ENCODE measurements at places on chromosomes 7 and 10.

DNA sequence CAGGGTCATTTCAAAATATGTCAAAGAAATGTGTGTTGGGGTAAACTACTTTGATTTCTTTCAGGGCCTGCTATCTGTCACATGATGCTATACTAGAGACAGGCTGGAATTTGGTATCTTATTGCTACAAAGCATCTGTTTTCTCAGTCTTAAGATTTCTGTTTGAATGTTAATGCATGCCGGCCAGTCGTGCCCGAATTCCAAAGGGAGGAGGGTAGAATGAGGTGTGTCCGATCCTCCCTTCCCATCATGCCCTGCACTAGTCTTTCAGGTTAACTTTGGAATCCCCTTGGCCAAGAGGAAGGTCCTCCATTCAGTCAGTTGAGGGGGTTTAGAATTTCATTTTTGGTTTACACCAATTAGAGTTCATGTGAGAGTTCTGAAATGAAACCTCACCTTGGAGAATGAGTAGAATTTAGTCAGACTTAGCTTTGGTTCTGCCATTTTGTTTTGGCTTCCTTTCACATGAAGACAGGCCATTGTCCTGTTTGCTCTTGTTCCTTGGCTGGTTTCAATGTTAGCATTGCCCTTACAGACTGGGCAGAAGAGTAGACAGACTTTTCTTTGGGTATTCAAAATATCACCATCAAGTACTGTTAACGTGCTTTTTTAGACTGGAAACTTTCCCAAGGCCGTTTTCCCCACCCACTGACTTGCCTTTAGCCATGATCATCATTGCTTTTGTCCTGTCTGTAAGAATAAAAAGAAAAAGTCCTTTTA lies 95.8 kb downstream of the CAMK1D start:
- DNase-seq = no peak

- no peak for DNase-seq
Observed at GRCh38 chr10:128044961-128045832, 81.0 kb downstream of the MKI67 start.

GRCh38 chr7:14457568-14458453 lies 444.7 kb downstream of the DGKB start:
- peak; percentile 68 for DNase-seq

DNA sequence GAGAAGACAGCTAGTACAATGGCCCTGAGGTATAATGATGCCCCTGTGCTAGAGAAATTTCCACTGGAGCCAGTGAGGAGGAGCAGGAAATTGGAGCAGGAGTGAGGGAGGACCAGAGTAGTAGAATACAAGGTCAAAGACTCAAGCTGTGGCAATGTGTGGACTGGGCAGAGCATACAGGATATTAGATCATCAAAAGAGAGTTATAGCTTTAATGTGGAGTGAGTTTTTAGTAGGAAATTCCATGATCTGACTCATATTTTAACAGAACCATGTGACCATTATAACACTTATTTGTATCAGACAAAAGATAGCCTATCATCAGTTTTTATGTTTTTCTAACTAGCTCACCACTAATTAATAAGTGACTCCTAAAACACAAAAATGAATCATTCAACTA lies 154.1 kb downstream of the DGKB start:
- peak; percentile 94 for DNase-seq

GRCh38 chr10:69428165-69428564 lies 11.4 kb upstream of the TACR2 start:
- no peak for DNase-seq

- DNase-seq = no peak
Observed at GRCh38 chr10:54702583-54703485, 98.2 kb downstream of the PCDH15 start.

DNA sequence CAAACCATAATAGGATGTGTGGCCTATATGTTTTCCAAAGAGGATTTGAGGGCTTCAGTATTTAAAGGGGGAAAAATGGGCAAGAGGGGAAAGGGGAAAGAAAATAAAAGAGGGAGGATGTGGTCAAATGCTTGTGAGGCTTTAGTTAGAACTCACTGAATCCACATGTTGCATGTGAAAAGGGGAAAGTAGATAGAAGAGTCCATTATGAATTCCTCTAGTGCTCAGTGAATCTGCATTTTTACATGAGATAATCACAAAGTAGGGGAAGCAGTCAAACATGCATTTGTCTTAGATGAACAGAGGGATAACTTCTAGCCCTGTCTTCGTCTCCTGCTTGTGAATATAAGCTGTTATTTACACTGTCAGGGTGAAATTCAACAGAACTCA lies 24.6 kb upstream of the AKAP9 start:
- DNase-seq = no peak

GRCh38 chr7:109178342-109178741 lies 608.7 kb downstream of the DNAJB9 start:
- no peak for DNase-seq

DNA sequence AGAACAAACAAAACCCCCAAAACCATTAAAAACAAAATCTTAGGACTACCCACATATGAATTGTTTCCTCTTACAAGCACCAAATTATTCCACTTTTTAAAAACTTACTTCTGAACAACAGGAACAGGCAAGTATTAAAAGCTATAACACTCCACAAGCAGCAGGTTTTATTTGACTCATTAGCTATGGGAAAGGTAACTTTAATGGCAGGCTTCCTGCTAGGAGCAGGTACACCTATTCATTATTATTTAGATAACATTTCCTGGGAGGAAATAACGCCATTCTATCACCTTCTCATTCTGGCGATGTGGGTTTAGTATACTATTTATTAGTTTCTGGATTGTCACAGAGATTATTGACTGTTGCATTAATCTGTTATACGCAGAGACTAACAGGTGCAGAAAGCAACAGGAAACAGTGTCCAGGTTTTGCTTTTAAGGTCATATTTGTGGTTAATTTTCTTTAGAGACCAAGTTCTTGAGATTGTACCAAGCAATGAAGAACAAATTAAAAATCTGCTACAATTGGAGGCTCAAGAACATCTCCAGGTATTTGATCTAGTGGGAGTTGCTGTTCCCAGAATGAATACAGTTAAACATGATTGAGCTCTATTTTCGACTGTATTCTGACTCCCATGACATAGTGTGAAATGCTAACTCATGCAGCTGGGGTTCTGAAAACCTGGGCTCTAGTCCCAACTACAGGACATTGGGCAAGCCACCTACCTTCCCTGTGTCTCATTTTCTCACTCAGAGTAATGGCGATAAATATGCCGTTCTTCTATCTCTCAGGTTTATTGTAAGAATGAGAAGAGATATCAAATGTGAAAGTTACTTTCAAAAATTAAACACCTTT lies 2.0 kb downstream of the CPA2 start:
- DNase-seq = no peak

GRCh38 chr7:34457329-34457728 lies 200.7 kb upstream of the NPSR1 start:
- DNase-seq = no peak

- no peak for DNase-seq
Observed at GRCh38 chr7:114108510-114108909, 189.7 kb upstream of the PPP1R3A start.

DNA sequence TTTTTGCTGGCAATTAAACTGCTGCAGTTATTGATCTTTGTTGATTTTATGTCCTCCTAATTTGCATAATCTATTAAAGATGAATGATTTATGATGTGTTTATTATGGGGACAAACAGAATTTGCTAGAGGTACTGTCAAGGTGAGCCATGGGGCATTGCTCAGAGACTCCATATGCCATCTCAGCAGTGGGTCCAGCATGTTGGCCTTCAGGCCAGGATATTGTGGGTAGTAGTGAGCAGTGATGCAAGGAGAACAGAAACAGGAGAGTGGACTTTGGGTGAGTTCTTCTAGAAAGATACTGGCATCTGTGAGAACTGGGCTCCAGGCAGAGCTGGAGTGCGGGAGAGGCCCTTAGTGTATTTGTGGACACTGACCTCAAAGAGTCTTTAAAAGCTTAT lies 65.9 kb downstream of the PAX2 start:
- DNase-seq = no peak

DNA sequence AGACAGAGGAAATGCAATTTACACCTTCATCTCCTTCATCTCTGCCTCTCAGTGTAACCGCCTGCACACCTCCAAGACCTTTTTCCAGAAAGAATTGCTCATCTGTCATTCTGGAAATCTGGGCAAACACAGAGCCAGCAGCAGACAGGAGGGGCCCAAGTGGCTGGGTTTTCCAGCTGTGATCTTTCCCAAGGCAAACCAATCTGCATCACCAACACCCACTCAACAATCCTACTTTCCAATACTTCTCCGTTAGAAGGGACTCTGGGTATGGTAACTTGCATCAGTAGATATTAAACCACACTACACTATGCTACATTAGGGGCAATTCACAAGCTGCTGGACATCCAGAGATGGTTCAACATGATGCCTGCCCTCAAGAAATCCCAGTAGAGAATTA lies 781.8 kb upstream of the AUTS2 start:
- DNase-seq = no peak

DNA sequence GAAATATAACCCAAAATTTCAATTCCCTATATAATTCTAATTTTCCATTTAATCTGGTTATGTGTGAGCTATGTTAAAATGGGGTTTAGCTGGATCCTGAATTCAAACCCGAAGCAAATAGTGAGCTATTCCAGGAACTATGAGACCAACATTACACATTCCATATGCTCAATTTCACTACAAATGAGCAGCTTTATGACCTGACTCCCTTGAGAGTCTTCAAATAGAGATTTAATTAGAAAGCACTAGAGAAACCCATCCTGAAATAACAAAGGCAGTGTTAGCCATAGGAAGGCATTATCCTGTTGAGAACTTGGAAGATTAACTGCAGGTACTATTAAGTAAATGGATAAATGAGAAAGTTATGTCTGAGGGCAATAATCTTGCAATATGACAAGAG lies 890.0 kb downstream of the GRM8 start:
- DNase-seq = no peak

Measured in kidney glomerular epithelial cell (primary cell).